ENCODE measurements at places on chromosomes 7 and 10.

DNA sequence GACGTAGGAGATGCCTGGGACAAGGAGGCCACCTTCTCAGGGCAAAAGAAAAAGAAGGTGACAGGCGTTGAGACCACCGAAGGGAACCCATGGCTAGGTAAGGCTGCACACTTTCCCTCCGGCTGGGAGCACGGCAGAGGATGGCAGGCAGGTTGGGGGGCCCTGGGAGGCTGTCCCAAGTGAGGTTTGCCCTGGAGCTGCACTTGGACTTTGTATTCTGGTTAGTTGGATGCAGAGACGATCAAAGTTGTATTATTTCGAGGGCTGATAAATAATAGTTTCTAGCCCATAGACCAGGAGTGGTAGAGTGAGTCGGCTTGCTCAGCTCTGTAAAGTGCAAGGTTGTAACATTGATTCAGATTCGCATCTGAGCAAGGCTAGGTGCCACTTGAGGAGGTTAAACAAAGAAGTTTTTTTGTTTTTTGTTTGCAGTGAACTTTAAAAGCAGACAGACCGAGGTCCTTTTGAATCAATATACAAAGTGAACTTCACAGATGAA lies 608 bp downstream of the ENTPD7 start:
- DNase-seq = no peak

DNA sequence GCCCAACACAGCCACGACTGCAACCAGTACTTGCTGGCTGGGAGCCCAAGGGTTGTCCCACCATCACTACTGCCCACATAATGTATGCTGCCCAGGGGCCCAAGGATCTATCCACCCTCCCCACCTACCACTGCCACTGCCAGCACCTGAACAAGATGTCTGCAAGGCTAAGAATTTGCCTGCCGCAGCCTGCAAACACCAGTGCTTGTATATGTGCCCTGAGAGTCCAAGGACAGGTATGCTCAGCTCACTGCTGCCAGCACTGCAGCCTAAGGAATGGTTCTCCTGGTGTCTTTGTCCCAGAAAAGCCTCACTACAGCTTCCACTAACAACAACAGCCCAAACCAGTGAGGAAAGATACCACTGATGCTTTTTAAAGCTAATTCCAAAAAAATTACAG lies 1174.0 kb downstream of the SORCS1 start:
- no peak for DNase-seq

- DNase-seq = no peak
Measured at GRCh38 chr7:139820089-139820488, 9.0 kb upstream of the TBXAS1 start.

- no peak for DNase-seq
Measured at GRCh38 chr7:81393018-81393417, 376.8 kb downstream of the HGF start.

GRCh38 chr10:97850446-97850845 lies 803 bp downstream of the GOLGA7B start:
- DNase-seq = no peak

DNA sequence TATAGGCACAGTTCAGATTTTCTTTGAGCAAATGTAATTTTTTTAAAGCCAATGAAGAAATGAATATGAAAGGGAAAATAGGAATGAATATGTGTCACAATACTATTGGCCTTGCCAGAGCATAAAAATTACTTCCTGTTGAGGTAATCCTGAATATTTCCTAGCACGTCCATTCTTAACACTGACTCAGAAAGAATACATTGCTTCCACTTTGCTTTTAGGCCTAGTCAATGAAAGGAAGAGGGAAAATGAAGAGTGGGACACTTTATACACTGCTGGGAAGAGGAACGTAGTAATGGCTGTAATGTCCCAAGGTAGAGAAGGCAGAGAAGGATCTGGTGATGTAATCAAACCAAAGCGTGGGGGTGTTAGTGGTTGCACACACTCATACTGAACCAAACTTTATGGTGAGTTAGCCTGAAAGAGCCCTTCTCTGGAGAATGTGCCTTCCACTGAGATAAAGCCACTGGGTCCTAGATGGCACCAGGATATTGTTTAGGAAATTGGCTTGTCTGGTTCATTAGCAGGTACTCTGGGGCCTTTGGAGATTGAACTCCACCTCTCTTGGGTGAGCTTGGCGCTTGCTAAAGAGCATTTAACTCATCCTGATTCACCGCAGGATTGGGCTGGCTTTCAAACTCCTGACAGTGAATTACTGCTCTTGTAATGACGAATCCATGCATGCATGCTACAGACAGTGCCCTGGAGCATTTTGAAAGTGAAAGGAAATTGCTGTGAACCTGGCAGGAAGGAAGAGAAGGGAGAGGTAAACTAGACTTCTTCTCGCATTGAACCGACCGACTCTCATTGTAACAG lies 254.9 kb downstream of the KIAA1217 start:
- DNase-seq = no peak

DNA sequence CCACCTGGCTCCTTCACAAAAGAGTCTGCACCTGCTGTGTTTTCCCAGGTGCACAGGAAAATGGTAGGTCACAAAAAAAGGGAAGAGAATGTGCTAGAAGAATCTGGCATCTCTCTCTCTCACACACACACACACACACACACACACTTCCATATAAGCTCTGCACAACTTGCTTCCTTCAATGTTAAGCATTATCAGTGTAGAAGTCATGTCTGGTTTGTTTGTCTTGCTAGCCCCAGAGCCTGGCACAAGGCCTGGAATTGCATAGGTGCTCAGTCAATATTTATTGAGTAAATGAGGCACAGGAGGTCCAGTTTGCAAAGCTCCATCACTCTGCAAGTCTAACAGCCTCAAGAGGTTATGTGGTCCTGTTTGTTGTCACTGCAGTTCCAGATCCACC lies 867.3 kb upstream of the AUTS2 start:
- no peak for DNase-seq

- DNase-seq = no peak
Measured at GRCh38 chr10:110529596-110530011, 31.9 kb downstream of the DUSP5 start.

DNA sequence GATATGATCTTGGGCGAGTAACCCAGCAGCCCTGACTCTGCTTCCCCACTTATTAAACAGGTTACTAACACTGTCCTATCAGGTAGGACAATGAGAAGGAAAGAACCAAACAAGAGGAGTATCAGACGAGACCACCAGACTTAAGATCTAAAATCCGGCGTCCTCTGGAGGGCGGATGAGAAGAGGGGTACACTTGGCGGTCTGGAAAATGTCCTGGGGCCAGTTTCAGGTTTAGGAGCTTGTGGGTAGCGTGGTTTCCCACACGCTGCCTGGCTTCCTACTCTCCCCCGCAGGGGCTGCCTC lies 635 bp downstream of the ZNF32 start:
- no peak for DNase-seq

GRCh38 chr7:25795824-25796235 lies 356.2 kb upstream of the NFE2L3 start:
- DNase-seq = no peak

GRCh38 chr10:116766837-116767634 lies 24.7 kb upstream of the HSPA12A start:
- no peak for DNase-seq

- DNase-seq = no peak
Measured at GRCh38 chr10:31129880-31130405, 98.3 kb upstream of the ZNF438 start.

DNA sequence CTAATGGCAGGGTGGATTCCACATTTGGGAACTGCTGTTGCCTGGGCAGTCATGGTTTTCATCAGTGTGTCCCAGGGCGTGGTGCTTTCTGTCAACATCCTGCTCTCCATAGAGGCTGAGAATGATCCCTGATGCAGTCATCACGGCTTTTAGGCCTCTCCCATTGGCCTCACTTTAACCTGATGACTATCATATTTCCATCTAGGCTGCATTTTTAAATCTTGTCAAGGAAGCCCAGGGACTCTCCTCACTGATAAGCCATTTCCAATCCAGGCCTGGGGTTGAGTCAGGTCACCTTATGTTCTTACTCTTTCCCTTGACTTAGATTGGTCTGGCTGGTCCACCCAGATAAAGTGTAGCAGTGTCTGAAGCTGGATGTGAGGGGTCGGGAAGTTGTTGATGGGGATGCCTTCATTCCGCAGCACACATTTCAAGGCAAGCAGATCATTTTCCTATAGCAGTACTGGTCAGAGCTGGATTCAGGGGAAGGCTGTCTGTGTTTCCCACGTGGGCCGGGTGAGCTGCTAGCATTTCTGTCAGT lies 177.0 kb downstream of the AUTS2 start:
- DNase-seq = no peak

- DNase-seq = no peak
Measured at GRCh38 chr10:98246911-98247805, 20.8 kb downstream of the LOXL4 start.

GRCh38 chr7:88102675-88103074 lies 117.2 kb downstream of the SRI start:
- no peak for DNase-seq

- no peak for DNase-seq
Measured at GRCh38 chr10:91220954-91221675, 652 bp downstream of the PCGF5 start.

DNA sequence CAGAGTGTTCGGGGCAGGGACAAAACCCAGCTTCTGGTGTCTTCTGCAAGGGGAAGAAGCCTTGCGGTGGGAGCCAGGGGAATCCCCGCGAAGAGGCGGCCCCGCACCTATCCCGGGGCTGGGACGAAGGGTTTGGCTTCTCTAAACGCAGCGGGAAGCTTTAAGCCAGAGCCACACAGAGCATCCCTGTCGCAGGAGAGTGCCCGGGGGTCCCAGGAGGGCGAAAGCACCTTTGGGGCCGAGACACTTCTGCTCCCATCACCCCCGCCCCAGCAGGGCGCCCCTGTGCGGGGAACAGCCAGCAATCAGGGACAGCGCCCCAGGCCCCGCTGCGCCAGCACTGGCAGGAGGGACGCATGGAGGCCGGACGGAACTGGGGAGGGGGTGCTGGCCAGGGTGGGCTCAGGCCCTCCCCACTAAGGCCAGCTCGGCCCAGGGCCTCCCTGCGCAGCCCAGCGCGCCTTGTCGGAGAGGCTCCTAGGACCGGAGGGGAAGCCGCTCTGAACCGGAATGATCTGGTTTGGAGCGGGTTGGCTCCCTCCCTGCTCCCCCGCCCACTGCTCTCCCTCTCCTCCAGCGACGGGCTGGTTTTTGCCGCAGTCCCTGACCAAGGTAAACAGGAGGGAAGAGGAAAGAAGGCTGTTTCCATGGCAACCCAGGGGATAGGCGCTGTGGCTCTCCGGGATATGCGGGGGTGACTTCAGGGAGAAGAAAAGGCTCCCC lies 63.9 kb downstream of the TMEM209 start:
- DNase-seq = no peak

- DNase-seq = no peak
Measured at GRCh38 chr10:118842843-118843624, 88.3 kb upstream of the CACUL1 start.

DNA sequence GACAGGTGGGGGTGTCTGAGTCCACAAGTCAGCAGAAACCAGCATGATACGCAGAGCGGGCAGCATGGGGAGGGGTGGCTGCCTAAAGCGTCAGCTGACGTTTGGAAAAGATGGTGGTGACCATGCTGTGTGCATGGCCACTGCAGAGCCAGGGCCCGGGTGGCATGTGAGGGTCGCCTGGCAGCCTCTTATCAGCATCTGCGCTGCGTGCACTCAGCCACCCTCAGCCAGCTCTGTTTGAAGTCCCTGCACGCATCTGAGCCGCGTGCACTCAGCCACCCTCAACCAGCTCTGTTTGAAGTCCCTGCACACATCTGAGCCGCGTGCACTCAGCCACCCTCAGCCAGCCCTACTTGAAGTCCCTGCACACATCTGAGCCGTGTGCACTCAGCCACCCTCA lies 61.5 kb downstream of the WDR37 start:
- DNase-seq = no peak

DNA sequence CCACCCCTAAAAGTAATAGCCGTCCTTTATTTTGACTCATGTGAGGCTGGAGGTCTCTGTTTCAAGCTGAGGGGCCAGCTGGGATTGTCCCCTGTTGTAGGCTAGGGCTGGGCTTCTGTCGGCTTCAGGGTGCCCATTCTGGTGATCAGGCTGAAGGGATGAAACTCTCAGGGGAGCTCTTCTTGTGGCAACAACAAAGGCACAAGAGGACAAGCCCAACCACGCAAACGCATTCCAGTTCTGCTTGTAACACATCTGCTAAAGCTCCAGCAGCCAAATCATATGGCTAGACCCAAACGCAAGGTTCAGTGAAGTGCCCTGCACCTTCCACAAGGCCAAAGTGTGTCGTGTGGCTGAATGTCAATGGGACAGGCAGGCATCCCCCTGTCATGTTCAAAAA lies 405.7 kb downstream of the INHBA start:
- no peak for DNase-seq

GRCh38 chr7:148447221-148447849 lies 143.2 kb upstream of the C7orf33 start:
- no peak for DNase-seq

DNA sequence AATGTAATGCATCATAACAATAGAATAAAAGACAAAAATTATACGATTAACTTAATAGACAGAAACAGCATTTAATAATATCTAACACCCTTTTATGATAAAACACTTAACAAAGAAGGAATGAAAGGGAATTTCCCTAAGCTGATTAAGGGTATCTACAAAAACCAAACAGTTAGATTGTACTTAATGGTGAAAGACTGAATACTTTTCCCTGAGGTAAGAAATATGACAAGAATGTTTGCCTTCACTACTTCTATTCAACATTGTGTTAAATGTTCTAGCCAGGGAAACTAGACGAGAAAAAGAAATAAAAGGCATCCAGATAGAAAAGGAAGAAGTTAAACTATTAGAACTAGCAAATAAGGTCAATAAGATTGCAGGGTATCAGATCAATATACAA lies 276.9 kb downstream of the BAMBI start:
- no peak for DNase-seq

DNA sequence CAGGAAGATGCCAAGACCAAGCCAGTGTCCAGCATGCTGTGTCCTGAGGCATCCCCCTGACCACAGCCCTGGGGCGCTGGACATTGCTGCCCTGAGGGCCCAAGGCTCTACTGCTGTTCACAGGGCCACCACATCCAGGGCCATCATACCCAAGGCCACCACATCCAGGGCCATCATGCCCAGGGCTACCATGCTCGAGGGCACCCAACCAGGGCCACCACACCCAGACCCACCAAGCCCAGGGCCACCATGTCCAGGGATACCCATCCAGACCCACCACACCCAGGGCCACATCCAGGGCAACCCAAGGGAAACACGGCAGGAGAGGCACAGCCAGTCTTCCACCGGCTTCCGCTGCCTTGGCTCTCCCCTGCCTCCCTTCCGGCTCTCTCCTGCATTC lies 17.1 kb downstream of the STK32C start:
- DNase-seq = no peak

DNA sequence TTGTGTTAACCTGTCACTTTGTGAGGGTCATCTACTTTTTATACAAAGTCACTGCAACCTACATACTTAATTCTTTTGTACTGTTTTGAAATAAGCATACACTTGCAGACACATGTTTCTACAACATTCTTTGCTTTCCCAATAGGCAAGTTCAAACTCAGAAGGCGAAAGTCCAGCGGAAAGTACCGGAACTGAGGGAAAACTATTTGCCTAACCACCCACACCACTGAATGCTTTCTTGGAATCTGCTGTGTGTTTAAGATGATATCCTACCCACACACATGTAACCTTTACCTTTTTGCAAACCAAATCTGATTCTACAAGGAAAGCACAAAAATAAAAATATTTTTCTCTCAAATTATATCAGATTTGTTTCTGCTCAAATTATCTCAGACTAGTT lies 139.4 kb upstream of the AGR3 start:
- no peak for DNase-seq

- no peak for DNase-seq
Measured at GRCh38 chr10:101889256-101890210, 45.9 kb upstream of the KCNIP2 start.

- no peak for DNase-seq
Measured at GRCh38 chr10:3825862-3826351, 40.9 kb upstream of the KLF6 start.

GRCh38 chr10:29671228-29671780 lies 36.5 kb upstream of the SVIL start:
- no peak for DNase-seq

All from NCI-H1436 treated with DMSO at 0.1 percent for 48 hours (cell line).